ENCODE measurements at places on chromosomes 5 and 9.
A peak's percentile ranks its signal among the peaks of the same experiment; 100 is the strongest.

- no peak for DNase-seq
Observed at GRCh38 chr5:126595486-126596083, 566 bp upstream of the ALDH7A1 start.

GRCh38 chr9:99038484-99038820 is 66.5 kb upstream of the TGFBR1 start:
- no peak for DNase-seq

- DNase-seq: no peak
Observed at GRCh38 chr5:3888310-3888709, 292.7 kb downstream of the IRX1 start.

DNA sequence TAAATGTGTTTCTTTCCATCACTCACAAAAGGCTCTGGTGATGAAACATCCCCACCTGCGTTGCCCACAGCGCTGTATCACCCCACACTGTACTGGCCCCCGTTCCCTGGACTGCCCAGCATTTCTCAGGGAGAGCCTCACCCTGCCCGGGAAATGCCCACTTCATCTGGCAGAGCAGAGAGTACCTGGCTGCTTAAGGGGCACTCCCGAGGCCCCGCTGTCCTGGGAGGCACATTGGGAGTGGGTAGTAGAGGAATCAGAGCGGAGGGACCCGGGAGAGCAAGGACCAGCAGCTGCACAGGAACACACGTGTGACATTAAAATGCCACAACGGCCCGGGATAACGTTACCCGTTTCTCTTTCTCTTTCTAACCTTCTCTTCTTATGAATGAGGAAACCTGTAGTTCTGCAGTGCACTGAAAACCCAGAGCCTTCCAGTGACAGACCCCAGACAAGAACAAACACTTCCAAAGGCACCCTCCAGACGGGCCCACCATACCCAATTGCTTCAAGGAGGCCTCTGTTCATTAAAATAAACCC is 110.0 kb downstream of the ROR2 start:
- DNase-seq: no peak

GRCh38 chr5:85906460-85906859 is 711.3 kb upstream of the COX7C start:
- no peak for DNase-seq

- peak; percentile 95 for DNase-seq
Observed at GRCh38 chr5:34686762-34687268, 30.7 kb downstream of the RAI14 start.

- peak; percentile 88 for DNase-seq
Observed at GRCh38 chr9:99040911-99041582, 63.9 kb upstream of the TGFBR1 start.

- DNase-seq: no peak
Observed at GRCh38 chr5:142110988-142111687, 2.6 kb downstream of the NDFIP1 start.

DNA sequence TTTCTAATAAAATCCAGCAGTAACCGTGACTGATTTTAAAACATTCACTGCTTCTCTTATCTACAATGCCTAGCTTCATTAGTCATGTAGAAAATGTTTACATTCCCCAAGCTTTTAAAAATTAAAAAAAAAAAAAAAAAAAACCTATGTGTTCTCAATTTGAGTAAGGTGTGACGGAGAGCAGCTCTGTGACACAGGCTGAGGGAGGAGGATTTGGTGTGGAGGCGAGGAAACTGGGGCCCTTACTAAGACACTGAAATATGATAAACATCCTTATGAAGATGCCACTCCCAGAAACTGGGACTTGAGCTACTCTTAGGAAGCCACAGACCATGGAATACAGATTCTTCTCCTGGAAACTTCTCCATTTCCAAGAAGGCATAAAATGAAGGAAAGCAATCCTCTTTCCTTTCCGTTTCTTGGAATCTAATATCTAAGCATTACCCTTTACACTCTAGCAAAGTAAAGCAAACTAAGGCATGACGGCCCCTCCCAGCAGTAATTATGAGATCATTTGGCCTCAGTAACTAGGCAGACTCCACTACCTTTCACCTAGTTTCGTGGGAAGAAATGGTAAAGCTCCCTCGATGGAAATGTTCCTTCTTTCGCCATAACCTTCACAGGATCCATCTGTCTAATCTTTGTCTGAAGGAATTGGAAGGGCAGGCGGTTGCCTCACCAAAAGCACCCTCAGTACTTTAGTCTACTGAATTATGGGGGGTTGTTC is 23.5 kb downstream of the GRAMD2B start:
- peak; percentile 95 for DNase-seq
